ENCODE measurements at places on chromosomes 2 and 18.

- DNase-seq, result no peak
These were observed 3.2 kb upstream of the ANKRD53 start for GRCh38 chr2:70975237-70975636.

GRCh38 chr2:107633580-107634147 is 193.0 kb upstream of the RGPD4 start:
- no peak for DNase-seq

DNA sequence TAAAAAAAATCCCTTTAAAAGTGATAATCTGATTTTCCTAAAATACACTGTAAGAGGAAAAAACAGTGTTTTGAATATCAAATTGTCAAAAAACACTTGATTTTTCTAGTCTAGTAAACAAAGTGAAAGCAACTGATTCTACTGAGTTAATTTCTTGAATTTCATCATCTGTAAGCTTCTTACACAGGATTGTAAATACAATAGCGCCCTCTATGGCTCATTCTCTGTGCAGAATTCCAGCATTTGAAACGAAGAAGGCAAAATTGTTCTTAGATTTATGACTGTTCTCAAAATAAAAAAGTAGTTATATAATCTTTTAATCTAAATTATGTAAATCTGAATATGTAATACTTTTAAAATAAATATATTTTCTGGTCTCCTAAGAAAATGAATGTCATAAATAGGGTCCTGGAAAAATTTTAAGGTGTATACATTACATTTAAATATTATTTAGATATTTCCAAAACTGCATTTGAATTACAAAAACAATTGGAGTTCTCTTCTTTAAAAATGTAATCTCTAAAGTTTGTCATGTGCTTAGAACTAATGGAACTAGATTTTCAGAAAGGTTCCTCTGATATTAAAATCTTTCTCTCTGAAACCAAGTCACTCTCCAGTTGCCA is 176.9 kb upstream of the MC4R start:
- DNase-seq, result no peak

DNA sequence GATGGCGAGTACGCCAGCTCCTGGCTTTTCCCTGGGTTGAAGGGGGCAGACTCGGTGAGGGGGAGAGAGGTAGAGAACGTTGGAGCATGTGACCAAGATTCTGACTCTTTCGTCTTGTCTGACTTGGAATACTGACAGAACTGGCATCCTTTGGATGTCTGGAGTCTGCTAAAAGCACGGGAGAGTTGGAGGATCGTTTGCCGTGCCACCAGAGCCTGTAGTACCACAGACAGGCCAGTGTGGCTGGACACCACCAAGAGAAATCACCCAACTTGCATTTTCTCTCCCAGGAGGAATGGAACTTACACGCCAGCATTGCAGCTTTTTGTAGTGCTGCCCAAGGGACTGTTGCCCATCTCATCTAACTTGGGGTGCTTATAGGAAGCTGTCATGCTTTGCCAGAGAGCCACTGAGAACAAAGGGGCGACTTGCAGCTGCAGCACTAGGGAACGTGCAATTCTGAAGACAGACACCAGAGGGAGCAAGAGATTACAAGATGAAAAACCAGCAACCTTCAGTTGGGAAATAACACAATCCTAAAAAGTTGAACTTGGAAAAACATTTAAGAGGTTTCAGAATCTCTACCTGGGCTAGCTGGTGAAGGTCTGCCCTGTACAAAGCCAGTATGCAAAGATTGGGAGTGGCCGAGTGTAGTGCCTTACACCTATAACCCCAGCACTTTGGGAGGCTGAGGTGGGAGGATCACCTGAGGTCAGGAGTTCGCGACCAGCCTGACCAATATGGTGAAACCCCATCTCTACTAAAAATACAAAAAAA is 24.1 kb downstream of the PSMG2 start:
- DNase-seq, result peak; percentile 64

GRCh38 chr2:233764761-233765160 is 4.7 kb downstream of the UGT1A1 start:
- no peak for DNase-seq

DNA sequence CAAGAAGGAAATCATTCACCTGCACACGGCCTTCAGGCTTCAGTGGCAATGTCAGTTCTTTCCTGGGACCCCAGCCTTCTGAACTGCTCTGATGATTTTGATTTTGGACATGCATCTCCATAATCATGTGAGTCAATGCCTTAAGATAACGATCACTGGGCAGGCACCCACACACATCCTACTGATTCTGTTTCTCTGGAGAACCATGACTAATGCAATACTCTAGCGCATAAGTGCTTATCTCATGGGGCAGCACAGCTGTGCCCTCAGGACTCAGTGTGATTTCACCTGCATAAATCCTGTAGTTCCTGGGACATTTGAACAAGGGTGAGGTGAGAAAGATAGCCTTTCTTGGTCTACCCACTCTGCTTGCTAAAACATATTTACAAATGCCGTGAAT is 144.6 kb downstream of the AKAIN1 start:
- no peak for DNase-seq

GRCh38 chr18:46642561-46642960 is 14.5 kb downstream of the LOXHD1 start:
- no peak for DNase-seq

DNA sequence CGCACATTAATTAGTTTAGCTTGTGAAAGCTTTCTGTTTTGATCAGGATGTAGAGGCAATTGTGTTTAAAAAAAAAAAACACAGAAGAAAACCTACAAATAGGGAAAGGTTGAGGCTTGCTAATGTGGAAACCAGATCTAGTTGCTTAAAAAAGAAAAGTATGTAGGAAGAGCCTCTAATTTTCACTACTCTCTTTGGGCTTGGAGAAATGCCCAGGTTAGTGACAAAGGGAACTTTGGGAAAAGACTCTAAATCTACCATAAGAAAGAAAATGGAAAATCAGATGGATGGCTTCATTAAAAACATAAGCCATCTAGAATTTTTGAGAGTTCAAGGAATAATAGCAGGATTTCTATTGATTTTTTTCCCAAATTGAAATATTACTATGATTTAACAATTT is 47.3 kb upstream of the SLC38A11 start:
- no peak for DNase-seq

- DNase-seq, result no peak
These were observed 213.8 kb upstream of the MGAT5 start for GRCh38 chr2:134039912-134040581.
